ENCODE measurements at places on chromosomes 7 and 10. TPM values are rescaled to one million over a fixed set of nuclear protein-coding genes. Genes with fewer than 3 reads are reported as not detected.
A peak's percentile ranks its signal among the peaks of the same experiment; 100 is the strongest.

EBF3 gene
- polyA plus RNA-seq: 3.4 TPM

- DNase-seq: peak; percentile 72
Measured at GRCh38 chr10:124152139-124153022, 59.0 kb upstream of the CHST15 start.

COBL gene
- polyA plus RNA-seq: 59.5 TPM

UNCX gene
- polyA plus RNA-seq: not detected

PAX4 gene
- not detected for polyA plus RNA-seq

- DNase-seq: no peak
Measured at GRCh38 chr10:47223236-47223635, 76.8 kb upstream of the GDF10 start.

All from psoas muscle (tissue), 8 donors.